Osteoblast (primary cell): ENCODE measurements at places on chromosomes 7 and 10. TPM values are rescaled to one million over a fixed set of nuclear protein-coding genes. Genes with fewer than 3 reads are reported as not detected.

The MOGAT3 gene
- not detected in 2 replicates for total RNA-seq

The CALHM1 gene
- total RNA-seq = not detected in 2 replicates

The UTF1 gene
- total RNA-seq = not detected in 2 replicates

The TMEM236 gene
- under 0.01 TPM in 2 replicates for total RNA-seq

The ADRA2A gene
- total RNA-seq = 0.29 and 0.72 TPM in 2 replicates
